NCI-H526 (cell line): ENCODE measurements at places on chromosomes 5 and 9.
A peak's percentile ranks its signal among the peaks of the same experiment; 100 is the strongest.

GRCh38 chr5:172683264-172683644 lies 42.2 kb downstream of the NEURL1B start:
- no peak for DNase-seq

GRCh38 chr9:128412120-128412790 lies 8.4 kb upstream of the CERCAM start:
- peak; percentile 78 for DNase-seq

DNA sequence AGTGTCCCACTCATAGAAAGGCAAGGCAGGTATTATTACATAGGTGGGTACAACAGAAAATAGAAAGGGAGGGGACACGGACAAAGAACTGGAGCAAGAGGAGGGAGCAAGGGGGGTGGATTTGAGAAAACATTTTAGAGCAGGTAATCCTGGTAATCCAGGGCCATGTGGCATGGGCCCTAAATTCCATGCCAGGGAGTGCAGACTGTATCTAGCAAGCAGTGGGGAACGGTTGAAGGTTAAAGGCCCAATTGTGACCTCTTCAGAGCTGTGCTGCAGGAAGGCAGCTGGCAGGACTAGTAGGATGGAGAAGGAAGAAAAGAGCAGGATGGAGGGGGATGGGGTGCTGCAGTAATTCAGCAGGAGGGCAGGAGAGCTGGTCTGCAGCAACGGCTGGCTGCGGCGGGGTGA lies 75.2 kb downstream of the PDE6A start:
- no peak for DNase-seq

DNA sequence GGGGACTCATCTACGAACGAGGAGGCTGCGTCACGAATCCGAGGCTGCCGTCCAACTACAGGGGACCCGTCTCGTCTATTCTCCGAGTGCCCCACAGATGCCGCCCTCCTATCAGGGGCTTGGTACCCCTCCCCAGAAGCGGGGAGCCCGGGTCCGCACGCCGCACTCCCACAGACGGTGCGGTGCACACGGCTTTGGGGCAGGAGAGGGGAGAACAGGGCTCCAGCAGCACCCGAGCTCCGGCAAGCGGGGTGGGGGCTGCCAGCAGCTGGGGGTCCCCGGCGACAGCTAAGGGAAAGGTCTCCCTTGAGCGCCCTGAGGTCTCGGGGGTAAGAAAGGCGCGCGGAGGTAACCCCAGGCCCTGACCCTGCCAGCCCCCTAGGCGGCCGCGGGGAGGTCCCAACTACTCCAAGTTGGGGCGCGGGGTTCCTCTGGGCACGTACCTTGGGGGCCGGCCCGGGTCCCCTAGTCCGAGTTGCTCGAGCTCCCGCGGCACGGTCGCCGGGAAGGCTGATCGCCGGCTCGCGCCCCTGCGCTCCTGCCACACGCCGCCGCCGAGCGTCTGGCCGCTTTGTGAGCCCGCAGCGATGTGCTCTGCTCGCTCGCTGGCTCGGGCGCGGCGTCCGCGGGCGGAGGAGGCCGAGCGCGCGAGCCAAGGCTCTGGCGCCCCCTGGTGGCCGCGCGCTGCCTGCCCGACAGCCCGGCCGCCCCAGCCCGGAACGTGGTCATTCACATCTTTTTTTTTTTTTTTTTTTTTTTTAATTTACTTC lies at the start of gene SPOCK1:
SPOCK1 (minus strand) TSS at position 591 of the 770 bp plus-strand sequence.
- peak; percentile 59 for DNase-seq
